ENCODE measurements at places on chromosomes 13 and 19.
A peak's percentile ranks its signal among the peaks of the same experiment; 100 is the strongest.

DNA sequence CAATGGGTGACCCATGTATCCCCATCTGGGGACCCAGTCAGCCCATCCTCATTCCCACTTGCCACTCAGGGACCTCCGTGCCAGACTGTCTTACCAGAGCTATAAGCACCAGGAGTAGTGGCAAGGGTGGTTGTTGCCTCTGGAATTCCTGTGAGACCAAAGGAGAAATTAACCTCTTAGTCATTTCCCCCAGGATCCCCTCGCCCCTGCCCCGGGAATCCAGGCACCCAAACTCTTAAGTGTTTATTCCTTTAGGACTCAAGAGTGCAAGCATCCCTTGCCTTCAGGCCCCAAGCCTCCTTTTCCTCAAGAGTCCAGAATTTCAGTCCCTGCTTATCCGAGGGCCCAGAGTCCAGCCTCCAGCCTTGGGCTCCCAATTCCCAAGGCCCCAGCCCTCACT, 9.2 kb downstream of the NTN5 start:
- no peak for DNase-seq

DNA sequence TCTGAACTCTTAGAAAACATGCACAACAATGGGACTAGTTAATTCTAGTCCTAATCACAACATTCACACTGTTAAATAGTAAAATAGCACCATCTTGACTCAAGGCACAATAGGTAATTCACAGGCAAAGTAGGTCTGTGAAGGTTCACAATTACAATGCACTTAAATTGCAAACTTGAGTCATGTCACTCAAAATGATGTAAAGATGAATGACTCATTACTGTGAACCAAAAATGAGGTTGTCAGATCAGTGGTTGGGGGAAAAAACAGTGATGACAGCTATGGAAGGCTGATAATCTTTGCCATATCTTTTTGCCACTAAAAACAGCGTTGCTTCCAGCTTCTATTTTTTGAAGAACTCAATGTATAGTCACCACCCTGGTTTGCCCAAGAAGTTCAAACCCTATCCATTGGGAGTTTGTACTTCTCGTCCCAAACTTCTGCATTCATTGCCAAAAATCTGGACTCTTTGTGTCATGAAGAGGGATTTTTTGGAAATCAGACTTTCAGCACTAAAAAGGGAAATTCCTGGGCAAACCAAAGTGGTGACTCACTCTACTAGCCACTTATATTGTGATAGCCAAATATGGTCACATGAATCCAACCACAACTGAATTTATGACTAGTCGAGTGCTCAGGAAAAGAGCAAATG, 200.9 kb upstream of the TMTC4 start:
- DNase-seq, result no peak

GRCh38 chr13:48448959-48449614, 36.2 kb upstream of the LPAR6 start:
- peak; percentile 54 for DNase-seq

DNA sequence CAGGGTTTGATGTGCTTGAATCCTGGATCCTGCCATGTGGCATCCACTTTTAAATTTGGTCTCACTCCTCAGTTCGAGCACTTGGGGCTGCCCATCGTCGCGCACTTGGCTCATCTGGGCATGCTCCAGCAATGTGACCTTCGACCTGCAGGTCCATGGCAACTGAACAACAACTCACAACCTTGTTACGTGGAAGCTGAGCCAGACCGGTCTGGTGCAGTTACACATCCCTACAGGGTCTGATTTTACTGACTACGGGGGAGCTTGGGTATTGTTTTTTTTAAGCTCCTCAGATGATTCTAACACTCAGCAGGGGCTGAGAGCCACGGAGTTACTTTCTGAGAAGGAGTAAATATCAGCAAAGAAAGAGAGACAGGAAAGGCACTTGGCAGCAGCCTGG, 769.6 kb downstream of the UQCRFS1 start:
- no peak for DNase-seq

DNA sequence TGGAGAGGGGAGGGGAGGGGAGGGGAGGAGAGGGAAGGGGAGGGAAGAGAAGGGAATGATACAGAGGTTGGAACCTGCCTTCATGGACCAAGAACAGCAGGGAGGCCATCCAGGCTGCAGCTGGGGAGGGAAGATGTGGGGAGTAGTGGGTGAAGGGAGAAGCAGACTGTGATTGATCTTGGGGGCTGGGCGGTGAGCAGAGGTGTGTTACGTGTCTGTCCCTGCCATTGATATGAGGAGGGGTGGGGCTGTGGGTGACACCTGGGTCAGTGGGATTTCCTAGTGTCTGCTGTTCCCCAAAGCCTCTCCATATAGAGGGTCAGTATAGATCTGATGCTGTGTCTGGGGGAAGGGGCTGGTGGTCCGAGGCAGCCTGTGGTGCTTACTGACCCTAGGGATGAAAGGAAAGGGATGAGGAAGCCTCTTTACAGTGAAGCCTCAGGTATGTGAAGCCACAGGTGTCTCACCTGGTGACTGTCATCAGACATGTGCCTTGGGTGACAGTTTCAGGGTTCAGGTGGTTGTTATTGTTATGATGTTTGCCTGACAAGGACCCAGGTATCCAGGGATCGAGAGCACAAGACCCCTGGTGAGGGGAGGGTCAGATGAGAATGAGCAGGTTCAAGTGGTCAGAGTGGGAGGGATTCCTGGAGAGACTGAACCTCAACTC, 18.7 kb upstream of the CEACAM1 start:
- no peak for DNase-seq

- DNase-seq, result no peak
Measured at GRCh38 chr13:75739244-75739868, 103.2 kb downstream of the LMO7 start.

- DNase-seq, result no peak
Measured at GRCh38 chr13:59210543-59210942, 953.2 kb downstream of the DIAPH3 start.

DNA sequence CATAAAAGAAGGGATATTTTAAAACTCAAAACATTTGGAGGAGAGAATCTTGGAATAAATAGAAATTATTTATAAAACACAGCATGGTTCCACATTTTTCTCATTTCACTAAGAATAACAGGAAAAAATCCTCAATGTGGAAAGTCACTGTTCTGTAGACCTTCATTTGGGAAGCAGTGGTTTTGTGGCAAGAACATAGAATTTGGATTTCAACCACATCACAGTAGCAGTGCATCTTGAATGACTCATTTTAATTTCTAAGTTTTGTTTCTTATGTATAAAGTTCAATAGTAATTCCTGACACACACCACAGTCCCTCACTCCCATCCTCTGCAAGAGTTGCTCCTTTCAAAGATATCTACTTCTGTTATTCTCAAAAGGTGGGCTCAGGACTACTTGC, 264.0 kb downstream of the ENOX1 start:
- no peak for DNase-seq

- DNase-seq, result no peak
Measured at GRCh38 chr13:47628666-47629065, 372.4 kb downstream of the SUCLA2 start.

DNA sequence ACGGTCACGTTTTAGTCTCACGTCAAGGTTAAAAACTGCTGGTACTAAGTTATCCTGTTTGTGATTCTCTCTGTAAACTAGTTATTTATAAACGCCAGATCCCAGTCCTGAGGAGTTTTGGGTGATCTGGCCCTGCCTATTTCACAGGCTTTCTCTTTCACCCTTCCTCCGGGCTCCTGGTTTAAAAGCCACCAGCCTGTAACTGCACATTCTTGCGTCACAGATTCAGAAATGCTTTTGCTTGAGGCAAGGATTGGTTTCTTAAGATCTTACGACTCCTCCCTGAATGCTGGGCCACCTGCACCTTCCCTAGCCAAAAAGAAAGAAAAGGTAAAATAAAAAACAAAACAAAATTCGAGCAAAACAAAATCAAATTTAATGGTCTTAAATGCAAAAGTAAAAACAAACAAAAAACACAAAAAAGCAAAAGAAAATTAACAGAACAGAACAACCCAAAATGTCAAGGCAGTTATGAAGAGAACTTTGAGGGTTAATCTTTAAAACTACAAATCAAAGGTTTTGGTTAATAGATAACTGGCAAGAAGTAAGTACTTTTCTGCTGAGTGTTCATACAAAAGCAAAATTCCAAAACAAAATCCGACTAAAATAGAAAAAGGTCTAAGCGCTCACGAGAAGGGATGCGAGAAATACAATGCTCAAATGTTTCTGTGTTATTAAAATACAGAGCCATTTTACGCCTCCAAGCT, 18.6 kb upstream of the TIMM44 start:
- no peak for DNase-seq
